RCC 7860 (cell line): ENCODE measurements at places on chromosomes 11 and 22.

DNA sequence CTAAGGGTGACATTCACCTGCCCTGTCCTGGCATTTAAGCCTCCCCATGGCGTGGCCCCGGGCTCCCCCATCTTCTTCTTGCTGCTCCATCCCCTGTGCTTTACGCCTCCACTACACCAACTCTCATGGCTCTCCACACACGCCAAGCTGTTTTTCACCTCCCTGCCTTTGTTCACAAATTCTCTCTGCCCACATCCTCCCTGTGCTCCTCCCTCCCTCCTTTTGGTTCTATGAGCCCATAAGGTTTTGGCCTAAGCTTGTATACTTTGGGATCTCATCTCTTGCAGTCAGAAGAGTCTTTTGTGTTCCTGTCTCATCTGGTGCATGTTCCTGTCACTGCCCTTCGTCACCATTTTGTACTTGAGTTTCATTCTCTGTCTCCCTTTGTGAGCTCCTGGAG is 4.6 kb upstream of the DNAL4 start:
- DNase-seq, result no peak

DNA sequence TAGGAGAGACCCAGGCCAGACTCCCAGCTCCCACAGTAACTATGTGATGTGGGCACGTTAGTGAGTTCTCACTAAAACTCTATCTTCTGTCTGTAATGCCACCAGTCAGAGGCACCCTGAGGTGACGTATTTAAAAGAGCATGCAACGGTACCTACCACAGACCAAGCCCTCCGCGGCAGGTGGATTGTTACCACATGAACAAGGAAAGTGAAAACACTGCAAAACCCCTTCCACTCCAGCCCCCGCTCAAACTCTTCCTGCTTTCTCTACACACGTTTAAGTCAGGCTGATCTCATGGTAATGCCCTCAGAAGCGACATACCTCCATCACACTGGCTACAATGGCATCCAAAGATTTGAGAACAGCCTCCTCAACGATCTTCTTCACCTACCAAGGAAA is 36.7 kb downstream of the SERPIND1 start:
- DNase-seq, result no peak

DNA sequence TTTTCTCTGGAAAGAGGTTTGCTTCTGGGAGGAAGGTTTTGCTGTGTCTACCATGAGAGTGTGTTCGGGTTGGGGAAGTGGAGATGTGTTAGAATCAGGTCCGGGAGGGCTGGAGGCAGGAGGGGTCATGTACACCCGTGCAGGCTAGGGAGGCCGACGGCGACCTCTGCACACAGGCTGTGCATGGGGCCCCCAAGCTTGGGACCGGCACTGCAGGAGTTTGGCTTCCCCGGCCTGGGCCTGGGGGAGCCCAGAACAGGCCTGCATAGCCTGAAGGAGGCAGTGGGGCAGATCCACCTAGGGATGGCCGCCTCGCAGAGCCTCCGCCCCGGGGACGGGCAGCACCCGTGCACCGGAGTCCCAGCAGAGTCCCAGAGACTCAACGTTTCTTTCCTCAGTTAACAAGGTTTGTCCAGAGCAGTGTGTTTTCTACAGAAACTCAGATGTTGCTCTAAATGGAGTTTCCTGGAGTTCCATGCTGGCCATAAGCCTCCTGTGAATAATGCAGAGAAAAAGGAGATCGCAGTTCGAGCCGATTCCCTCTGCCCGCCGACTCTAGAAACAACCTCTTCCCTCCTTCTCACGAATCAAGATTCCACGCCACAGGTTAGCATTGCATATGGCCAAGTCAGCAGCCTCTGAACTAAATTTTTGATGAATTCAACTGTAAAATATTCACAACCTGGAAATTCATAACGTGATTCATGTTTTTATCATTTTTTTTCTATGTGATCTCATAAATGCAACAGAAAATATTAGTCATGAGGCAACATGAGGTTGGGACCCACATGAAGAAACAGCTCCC is 427.3 kb downstream of the BRD1 start:
- no peak for DNase-seq

DNA sequence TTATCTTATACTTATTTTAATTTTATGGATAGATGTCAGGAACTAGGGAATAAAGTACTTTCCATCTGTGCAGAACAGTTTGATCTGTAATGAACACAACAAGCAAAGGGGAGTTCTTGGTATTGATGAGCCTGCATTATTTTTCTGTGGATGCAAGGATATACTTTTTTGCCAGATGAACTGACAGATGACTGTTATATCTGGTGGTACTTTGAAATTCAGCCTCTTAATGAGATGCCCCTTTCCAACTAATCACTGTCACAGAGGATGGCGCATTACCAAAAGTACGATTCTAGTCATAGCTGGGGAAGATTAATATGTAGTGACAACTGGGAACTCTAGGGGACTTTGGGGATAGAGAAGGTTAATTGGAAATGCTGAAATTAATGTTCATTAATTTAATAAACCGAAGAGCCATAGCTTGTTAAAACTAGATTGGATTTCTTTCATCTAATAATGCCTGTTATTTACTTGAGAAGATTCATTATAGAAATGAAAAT is 603.4 kb upstream of the CNTN5 start:
- DNase-seq, result no peak

DNA sequence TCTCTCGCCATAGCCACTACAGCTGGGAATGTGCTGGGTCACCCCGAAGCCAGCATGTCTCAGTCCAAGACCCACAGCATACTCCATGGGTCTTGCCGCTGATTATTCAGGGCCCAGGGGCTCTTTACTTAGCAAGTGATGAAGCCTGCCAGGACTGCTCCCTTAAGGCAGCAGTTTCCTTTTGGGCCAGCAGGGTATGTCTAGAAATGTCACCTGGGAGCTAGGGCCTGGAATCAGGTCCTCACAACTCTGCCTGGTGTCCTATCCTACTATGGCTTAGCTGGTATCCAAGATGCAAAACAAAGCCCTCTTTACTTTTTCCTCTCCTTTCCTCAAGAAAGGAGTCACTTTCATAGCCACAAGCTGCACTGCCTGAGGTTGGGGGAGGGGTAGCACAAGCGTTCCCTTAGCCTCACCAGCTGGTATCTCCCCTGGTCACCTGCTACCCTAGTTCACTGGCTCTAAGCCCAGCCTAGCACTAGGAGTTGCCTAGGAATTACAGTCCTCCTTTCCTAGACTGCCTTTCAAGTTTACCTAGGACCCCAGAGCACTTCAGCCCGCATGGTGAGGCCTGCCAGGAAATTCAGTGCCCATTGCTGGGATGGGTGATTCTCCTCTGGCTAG is 22.6 kb upstream of the NCR3LG1 start:
- DNase-seq, result no peak

DNA sequence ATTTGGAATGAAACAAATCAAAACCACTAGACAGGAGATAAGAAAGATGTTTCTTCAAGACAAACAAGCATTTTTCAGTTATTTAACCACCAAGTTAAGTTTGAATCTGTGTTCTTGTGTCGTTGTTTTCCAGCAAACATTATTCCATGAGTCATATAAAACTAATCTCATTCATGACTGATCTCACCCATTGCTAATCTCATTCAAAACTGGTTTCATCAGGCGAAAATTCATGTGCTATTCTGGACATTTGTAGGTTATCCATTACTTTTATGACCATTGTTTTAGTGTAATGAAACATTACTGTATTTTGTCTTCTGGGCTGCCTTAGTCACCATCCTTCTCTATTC is 221.8 kb downstream of the DDX10 start:
- peak; percentile 50 for DNase-seq

DNA sequence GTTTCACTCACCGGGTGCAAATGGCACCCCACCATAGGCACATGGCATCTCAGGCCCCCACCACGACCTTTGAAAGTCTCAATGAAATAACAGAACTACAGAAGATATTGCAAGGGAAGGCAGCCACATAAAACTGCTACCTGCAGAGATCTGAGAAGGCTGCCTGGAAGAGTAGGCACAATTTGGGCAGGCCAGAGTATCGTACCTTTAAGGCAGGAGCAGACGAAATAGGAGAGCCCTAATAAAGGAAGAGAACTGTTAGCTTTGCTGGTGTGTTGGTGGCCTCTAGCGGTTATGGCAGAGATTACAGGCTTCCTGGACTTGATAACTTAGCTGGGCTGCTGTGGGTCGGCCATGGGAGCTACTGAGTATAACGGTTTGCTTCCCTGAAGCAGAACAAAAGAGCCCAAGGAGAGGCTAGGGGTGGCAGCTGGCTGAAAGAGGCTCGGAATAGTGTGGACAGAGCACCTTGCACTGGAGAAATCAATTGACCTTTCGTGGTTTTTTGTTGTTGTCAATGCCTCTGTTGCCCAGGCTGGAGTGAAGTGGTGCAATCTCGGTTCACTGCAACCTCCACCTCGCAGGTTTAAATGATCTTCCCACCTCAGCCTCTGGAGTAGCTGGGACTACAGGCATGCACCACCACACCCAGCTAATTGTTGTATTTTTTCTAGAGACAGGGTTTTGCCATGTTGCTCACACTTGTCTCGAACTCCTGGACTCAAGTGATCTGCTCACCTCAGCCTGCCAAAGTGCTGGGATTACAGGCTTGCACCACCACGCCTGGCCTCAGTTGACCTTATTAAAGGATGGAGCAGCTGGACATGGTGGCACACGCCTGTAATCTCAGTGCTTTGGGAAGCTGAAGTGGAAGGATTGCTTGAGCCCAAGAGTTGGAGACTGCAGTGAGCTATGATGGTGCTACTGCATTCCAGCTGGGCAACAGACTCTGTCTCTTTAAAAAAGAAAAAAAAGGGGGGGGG is 4.8 kb downstream of the SDF2L1 start:
- peak; percentile 59 for DNase-seq

DNA sequence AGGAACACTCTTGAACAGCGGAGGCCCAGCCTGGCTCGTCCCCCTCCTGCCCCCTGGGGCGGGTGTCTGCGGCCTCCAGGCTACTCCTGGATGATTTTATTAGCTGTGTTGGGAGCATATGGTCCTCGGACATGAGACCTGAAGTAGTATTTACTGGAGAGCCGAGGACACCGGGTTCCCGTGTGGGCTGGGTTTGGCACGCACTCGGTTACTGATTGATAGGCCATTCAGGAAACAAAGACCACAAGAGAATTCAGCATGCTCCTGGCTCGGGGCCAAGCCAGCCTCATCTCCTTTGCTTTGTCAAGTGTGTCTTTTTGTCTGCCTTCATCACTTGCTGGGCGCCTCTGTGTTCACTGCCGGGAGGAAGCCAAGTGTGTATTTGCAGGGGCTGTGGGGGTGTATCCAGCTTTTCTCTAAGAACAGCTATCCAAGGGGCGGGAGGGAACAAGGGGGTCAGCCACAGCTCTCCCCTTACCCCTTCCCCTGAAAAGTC is 9.7 kb downstream of the FXYD2 start:
- peak; percentile 86 for DNase-seq

GRCh38 chr11:62922189-62922589 is 1.0 kb upstream of the CHRM1 start:
- DNase-seq, result no peak

DNA sequence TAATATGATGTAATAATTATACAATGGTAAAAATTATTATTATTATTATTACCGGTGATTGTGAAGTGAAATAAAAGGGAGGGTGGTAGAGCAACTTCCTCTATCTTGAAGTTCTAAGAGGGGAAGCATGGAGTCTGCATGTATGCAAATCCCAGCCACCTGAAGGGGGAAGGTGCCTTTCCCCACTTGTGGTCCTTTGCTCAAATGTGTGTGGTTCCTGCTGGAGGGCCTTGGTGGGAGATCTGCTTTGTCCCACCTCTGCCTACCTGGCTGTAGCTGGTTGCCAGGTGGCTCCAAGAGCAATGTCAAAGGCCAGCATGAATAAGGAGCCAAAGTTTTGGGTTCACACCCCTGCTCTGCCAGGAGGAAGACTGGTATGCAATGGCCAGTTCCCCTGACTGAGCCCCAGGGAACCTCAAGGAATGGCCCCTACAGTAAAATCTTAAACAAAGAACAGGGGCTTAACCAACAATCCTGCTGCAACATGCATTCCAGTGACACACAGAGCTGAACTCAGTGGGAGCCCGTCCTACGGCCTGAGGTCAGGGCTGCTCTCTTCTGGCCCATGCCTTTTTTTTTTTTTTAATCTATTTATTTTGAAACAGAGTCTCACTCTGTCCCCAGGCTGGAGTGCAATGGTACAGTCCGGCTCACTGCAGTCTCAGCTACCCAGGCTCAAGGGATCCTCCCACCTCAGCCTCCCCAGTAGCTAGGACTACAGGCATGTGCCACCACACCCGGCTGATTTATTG is 8.5 kb downstream of the TMEM132A start:
- no peak for DNase-seq

GRCh38 chr11:20013346-20014066 is 146.8 kb downstream of the DBX1 start:
- DNase-seq, result no peak

DNA sequence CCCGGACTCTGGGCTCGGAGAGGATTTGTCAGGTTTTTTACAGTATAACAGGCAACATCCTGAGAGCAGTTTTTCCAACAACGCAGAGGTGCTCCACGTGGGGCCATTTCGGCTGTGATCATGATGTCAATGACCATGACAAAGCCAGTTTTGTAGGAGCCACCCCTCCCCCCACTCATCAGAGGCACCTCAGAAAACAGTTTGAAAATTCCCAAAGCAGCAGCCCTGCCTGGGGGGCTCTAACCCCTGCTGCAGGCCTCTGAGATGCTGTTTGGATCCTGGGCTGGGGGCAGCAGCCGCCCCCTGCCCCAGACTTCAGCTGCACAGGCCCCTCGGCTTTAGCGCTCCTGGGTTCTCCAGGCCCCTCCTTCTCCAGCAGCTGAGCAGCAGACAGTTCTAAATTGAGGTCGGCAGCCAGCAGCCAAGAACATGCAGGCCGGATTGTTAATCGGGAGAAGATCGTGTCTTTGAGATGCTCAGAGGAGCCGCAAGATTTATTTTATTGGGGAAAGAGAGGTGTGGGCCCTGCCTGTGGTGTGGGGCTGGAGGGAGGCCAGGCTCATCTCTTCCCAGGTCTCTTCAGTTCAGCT is 19.4 kb downstream of the NFAM1 start:
- DNase-seq, result no peak

DNA sequence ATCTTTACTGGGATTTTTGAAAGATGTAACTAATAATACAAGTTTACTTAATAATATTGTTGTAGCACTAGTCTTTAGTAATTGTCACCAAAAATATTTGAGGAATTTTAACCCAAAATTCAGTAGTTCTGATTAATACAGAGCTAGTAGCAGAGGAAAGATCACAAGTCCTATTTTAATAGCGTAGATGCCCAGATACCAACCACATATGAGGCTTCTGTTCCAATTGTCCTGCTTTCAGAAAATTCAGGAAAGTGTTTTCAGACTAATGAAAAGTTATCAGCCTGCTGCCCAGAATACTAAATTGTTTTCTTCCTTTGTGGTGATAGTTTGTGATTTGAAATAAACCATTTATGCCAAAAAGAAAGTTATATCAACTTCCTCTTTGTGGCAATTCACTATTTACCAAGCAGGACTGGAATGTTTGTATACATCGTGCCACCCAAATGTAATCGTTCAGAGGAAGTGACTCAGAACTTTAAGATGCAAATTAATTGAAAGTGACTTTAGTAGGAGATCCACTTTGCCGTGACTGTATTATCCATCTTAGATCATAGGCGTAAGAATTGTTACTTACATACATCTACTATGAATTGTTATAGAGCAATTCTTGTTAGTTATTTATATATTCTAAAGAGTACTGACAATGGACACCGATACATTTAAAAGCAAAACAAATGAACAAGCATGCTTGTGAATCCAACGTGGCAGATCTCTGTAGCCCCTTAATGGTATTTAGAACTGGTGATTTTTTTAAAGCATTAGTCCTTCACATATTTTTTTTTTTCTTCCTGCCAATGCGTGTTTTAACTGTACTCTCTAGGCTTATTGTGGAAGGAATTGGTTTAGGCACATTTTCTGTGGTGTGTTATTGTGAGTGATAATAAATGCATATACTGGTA is 231.0 kb downstream of the DDX10 start:
- peak; percentile 15 for DNase-seq

- DNase-seq, result peak; percentile 8
Measured at GRCh38 chr11:32722255-32722654, 72.2 kb downstream of the CCDC73 start.
